ENCODE measurements at places on chromosomes 13 and 19. TPM values are rescaled to one million over a fixed set of nuclear protein-coding genes. Genes with fewer than 3 reads are reported as not detected.

- no peak for DNase-seq
Measured at GRCh38 chr19:12648088-12648487, 18.5 kb downstream of the MAN2B1 start.

- no peak for DNase-seq
Measured at GRCh38 chr13:66040506-66040905, 1189.6 kb downstream of the PCDH9 start.

- DNase-seq = no peak
Measured at GRCh38 chr13:51113969-51114368, 2.9 kb upstream of the C13orf42 start.

PLIN5 gene
- total RNA-seq = 4.5 TPM

DNA sequence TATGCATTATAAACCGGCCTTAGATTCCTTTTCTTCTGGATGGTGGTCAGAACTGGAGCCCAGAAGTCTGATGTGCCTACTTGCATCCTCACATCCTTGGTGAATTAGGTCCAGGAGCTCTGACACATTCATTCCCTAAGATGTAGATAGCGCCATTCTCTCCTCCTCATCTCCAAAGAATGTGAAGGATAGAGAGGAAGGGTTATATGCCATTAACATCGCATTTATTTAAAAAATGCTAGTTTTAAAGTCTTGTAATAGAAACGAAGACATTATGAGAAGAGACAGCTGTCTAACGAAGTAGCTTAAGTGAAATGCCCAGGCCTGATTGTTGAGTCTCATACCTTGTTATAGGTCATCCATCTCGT is 9.7 kb downstream of the MBNL2 start:
- no peak for DNase-seq

- DNase-seq = no peak
Measured at GRCh38 chr19:14871619-14872230, 14.2 kb downstream of the OR7A17 start.

SLC25A41 gene
- not detected for total RNA-seq

- no peak for DNase-seq
Measured at GRCh38 chr13:55347528-55347927, 1793.2 kb upstream of the PRR20A start.

CACNG8 gene
- total RNA-seq = not detected

DNA sequence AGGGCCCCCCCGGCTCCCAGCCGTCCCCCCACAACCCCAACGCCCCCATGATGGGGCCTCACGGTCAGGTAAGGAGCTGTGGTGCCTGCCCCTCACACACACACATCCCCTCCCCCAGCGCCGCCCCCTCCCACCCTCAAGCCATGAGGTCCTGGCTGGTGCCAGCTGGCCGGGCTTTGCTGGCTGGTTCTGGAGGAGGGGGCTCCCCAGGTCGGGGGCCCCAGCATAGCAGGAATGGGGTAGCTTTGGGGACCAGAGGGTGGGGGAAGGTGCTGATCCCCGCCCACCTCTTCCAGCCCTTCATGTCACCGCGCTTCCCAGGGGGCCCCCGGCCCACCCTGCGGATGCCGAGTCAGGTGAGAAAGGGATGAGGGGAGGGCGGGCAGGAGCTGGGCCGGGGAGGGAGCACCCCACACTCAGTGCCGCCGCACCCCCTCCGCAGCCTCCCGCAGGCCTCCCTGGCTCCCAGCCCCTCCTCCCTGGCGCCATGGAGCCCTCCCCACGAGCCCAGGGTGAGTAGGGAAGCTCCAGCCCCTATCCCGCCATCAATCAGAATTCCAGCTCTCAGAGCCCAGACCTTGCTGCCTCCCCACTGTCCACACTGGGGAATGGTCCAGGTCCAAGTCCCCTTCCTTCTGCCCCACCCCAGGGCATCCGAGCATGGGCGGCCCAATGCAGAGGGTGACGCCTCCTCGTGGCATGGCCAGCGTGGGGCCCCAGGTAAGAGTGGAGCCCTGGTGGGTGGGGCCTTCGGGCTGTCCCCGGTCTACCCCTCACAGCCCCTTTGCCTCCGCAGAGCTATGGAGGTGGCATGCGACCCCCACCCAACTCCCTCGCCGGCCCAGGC is 6.4 kb downstream of the ISYNA1 start:
- no peak for DNase-seq

BEST2 gene
- not detected for total RNA-seq

- no peak for DNase-seq
Measured at GRCh38 chr13:91647361-91647990, 249.1 kb downstream of the GPC5 start.

- DNase-seq = no peak
Measured at GRCh38 chr19:3108775-3109174, 14.6 kb downstream of the GNA11 start.

DNA sequence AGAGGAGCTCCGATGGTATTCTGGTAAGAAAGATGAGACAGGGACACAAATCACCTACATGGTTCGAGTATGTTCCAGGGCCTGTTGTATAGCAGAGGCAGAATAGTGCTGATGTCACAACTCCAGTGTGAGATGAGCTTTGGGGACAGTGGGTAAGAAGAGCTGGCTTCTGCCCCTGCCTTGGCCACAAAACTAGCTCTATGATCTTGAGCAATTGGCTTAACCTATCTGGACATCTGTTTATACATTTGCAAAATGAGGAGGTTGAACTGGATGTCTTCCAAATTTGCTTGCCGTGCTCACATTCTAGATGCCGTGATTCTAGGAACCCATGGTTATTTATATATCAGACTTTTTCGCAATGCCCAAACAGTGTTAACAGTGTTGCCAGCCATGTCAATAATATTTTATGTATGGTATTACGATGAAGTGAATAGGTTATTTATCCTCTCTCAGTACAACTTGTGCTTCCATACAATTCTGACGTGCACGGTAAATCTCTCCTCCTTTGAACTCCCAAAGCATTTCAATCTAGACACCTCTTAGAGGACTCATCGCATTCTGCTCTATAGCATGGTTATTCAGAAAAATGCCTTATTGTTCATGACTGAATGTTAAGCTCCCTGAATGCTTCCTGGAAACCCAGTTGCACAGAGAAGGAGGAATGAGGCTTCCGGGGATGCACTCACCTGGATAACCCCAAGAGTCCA is 316.0 kb downstream of the FOXO1 start:
- no peak for DNase-seq

ZNF256 gene
- 1.4 TPM for total RNA-seq

GRCh38 chr19:55284405-55285058 is 735 bp downstream of the BRSK1 start:
- no peak for DNase-seq

KL gene
- total RNA-seq = 1.9 TPM

- DNase-seq = no peak
Measured at GRCh38 chr19:21128901-21129698, 12.7 kb upstream of the ZNF431 start.

MYO9B gene
- 257 TPM for total RNA-seq

DNA sequence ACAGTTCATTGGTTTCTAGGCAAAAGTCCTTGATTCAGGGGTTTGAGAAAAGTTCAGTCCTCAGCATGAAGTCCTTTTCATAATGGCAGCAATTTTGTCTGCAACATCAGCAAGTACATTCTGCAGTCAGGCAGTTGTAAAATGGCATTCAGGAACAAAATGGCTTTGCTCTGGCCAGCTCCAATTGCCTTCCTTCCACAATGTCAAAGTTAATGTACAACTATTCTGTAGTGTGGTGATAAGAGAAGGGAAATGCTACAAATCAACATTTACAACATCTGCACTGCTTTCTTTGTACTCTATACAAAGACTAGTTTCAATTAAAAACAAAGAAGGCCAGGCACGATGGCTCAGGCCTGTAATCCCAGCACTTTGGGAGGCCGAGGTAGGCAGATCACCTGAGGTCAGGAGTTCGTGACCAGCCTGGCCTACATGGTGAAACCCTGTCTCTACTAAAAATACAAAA is 1.8 kb upstream of the NEK3 start:
- DNase-seq = no peak

NOVA2 gene
- 2.6 TPM for total RNA-seq

TMEM38A gene
- total RNA-seq = 11.9 TPM

ZIC5 gene
- total RNA-seq = not detected

DNA sequence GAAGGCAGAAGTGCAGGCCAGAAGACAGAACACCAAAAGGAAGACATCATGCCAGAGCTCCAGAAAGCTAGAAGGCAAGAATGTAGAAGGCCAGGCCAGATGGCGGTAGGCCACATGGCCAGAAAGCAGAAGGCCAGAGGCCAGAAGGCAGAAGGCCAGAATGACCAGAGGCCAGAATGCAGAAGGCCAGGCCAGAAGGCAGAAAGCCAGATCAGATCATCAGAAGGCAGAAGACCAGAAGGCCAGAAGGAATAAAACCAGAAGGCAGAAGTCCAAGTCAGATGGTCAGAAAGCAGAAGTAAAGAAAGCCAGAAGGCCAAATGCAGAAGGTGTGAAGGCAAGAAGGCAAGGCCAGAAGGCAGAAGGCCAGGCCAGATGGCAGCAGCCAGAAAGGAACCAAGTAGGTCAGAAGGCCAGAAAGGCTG is 185.0 kb downstream of the TUBA3C start:
- DNase-seq = no peak

- no peak for DNase-seq
Measured at GRCh38 chr19:40303765-40304164, 18.6 kb upstream of the AKT2 start.

GRCh38 chr19:1394252-1395193 is 6.8 kb downstream of the GAMT start:
- no peak for DNase-seq

- DNase-seq = no peak
Measured at GRCh38 chr13:41416276-41416675, 41.1 kb upstream of the RGCC start.

GRCh38 chr19:5585461-5586299 is 17.9 kb upstream of the TINCR start:
- no peak for DNase-seq

NRTN gene
- not detected for total RNA-seq

GRCh38 chr19:33437821-33438671 is 64.5 kb downstream of the CEBPG start:
- DNase-seq = no peak

ZNF135 gene
- 9.5 TPM for total RNA-seq

GRCh38 chr19:7992575-7992974 is 12.9 kb downstream of the ELAVL1 start:
- no peak for DNase-seq

OXGR1 gene
- total RNA-seq = not detected

DNA sequence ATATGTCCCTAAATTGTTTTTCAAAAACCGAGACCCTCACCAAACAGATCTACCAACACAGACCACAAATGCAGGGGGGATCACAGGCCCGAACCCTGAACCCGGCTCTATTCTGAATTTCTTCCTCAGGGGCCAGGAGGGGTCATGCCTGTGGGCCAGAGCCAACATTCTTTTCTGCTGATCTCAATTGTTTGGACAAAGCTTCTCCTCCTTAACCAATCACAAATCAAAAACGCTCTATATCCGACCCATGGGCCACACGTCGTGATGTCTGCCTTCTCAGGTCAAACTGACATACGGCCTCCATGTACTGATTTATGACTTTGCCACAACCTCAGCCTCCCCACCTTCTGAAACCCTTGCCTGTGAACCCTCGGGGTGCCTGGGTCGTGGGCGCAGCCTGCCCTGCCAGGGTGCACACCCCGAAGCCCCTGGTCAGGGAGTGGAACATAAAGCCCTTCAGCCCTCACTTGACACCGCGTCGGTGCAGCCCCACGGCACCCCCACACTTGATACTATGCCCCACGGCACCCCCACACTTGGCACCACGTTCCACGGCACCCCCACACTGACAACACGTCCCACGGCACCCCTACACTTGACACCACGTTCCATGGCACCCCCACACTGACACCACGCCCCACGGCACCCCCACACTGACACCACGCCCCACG is 58.4 kb upstream of the C13orf46 start:
- no peak for DNase-seq

LHFPL6 gene
- 115 TPM for total RNA-seq

- no peak for DNase-seq
Measured at GRCh38 chr19:24052811-24053210, 34.2 kb upstream of the ZNF254 start.

DNA sequence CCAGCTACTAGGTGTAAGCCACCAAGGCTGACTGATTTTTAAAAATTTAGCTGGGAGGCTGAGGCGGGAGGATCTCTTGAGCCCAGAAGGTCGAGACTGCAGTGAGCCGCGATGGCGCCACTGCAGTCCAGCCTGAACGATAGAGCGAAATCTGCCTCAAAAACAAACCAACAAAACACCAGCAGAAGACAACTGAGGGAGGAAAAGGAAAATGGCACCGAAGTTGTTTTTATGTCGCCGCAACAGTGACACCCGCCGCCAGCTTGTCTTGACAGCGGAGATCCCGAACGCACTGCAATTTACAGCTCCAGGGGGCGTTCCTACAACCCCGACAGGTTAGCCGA is 298 bp upstream of the FAM98C start:
- DNase-seq = no peak

- no peak for DNase-seq
Measured at GRCh38 chr19:17753976-17754375, 2.7 kb downstream of the FCHO1 start.

ATP4B gene
- 0.85 TPM for total RNA-seq

GSX1 gene
- not detected for total RNA-seq

LHB gene
- not detected for total RNA-seq

IGFL3 gene
- not detected for total RNA-seq

PSG2 gene
- total RNA-seq = not detected

GRCh38 chr13:79637133-79637763 is 156.3 kb downstream of the NDFIP2 start:
- DNase-seq = no peak

- peak; percentile 82 for DNase-seq
Measured at GRCh38 chr19:44212250-44212865, at the start of gene ZNF227. TSS of gene ZNF227 (plus strand) at chr19:44212532. CDS start at chr19:44217793, 5,261 bp downstream.

DNA sequence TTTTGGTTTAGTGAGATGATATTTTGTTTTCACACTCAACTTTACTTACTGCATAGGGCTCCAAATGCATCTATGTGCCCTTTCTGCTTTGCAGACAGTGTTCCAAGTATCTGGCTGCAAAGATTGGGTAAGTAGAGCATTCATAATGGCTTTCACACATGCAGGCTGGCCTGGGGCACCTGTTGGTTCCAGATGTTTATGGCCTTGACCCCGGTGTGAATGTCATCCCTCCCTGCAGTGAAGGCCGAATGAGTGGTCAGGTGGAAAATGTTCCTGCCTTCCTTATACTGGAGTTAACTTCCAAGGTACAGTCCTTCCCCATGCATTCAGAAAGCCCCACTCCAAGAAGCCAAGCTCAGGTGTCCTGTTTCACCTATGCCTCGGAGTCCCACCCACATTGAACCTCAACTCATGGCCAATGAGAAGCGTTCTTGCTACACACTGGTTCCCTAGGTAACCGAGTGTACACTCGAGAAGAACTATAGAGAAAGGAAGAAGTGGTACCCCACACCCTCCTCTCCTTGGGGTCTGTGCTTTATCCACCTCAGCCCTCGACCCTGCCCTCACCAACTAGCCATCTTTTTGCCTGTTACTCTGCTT is 23.0 kb upstream of the ZNF536 start:
- no peak for DNase-seq

- DNase-seq = no peak
Measured at GRCh38 chr13:23966221-23966690, 69.0 kb upstream of the C1QTNF9B start.

PTH2 gene
- total RNA-seq = not detected

- DNase-seq = peak; percentile 43
Measured at GRCh38 chr19:13002166-13002898, 7.1 kb downstream of the NFIX start.

GRCh38 chr13:25717666-25718197 is 334.1 kb downstream of the SHISA2 start:
- no peak for DNase-seq

ICAM1 gene
- total RNA-seq = 160 TPM

Measured in thoracic aorta (tissue), 2 donors.